ENCODE measurements at places on chromosomes 5 and 9.

DNA sequence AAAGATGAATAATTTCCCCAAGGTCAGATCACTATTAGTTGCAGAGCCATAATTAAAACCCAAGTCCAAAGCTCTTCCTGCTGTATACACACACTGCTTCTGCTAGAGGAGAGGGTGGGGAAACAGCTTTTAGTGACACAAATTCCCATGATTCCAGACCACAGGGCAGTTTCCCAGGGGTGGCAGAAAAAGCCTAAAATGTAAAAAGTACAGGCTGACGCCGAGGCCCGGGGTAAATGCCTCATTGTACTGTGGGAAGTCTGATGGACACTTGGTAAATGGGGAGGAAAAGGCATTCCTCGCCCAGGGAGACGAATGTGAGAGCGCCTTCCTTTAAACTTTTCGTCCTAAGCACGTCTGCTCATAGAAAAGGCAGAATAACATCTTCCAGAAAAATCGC lies 65.7 kb downstream of the DENND1A start:
- DNase-seq, result no peak

GRCh38 chr5:78576376-78576775 lies 72.2 kb downstream of the LHFPL2 start:
- DNase-seq, result no peak

DNA sequence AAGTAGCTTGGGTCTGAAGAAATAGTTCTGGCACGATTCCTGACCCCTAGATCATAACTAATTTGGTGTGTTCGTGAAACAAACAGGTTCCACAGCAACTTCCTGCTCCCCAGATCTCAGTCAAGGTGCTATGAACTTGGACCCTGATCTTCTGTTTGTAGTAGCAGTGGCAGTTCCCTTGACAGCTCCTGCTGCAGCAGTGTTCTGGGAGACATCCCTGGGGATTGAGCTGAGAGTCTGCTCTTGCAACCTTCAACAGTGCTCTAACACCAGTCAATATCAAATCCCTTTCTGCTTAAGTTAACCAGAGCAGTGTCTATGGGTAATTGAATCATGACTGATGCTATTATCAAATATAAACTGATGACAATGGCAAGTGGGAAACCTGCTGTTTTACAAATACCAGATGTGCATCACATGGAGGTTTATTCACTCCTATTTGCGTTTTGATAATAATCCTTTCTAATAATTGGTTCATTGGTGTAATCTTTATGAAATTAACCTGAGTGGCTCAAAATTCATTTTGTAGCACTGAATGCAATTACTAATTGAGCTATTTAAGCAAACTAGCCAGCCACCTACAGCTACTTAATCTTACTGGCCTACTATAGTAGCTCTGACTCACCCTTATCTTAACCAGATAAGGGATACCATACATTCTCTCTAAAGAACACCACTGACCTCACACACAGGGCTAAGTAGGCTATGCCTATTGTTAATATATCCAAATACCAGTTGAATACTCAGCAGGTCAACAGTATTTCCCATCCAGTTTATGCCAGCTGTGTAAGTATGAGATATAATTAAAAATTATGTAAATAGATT lies 21.9 kb downstream of the KDM4C start:
- no peak for DNase-seq

DNA sequence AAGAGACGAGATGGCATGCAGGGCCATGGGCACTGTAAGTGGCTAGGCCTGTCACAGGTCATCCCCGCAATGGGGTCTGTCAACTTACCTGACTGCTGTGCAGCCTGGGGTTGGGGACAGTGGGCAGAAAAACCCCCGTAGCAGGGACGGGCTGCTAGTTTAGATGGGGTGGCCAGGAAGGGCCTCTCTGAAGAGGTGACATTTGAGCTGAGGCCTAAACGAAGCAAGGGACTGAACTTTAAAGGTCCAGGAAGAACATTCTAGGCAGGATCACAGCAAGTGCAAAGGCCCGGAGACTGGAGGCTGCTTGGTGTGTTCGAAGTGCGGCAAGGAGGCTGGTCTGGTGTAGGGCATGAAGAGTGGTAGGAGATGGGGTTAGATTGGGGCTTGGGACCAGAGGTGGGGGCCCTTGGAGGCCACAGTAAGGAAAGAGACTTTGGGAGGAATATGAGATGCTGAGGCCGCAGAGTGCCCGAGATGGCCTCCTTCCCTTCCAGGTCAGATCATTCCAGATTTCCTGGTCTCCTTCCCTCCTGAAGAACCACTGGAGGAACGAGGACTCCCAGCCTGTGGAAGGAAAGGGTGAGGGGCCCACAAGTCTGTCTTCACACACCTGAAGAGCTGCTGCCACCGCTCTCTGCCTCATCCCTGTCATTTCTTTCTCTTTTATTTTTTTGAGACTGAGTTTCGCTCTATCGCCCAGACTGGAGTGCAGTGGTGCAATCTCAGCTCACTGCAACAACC lies 37.9 kb upstream of the SH3PXD2B start:
- no peak for DNase-seq

GRCh38 chr9:6512085-6512657 lies 99.2 kb downstream of the UHRF2 start:
- no peak for DNase-seq

DNA sequence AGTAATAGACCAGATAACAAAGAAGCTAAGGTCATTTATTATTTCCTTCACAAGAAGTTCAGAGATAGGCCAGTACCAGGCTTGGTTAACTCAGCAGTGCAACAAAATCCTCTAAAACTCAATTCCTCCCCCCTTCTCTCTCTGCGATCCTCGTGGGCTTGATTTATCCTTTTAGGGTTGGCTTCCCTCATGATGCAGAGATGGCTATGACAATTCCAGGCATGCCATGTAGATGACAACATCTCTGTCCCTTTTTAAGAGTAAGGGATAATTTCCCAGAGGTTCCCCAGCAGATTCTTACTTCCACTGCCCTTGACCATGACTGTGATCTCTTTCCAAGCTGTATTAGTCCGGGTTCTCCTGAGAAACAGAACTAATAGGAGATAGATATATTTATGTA lies 28.7 kb upstream of the DAP start:
- no peak for DNase-seq

DNA sequence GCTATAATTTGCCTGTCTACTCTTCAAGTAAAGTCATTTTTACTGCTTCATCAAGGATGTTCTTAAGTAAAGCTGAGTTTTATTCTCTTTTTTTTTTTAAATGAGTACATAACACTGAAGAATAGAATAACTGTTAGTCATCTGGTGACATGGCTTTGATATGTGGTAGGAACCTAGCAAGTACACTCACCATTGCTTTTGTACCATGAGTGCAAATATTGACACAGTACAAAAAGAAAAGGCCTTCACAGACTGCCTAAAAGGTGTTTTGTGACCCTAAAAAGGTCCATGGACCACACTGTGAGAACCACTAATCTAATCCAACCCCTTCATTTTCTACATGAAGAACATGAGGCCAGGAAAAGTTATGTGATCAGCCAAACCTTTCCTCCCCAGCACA lies 55.0 kb downstream of the ECPAS start:
- no peak for DNase-seq

- DNase-seq, result no peak
Observed at GRCh38 chr5:173963867-173964441, 25.0 kb upstream of the C5orf47 start.

DNA sequence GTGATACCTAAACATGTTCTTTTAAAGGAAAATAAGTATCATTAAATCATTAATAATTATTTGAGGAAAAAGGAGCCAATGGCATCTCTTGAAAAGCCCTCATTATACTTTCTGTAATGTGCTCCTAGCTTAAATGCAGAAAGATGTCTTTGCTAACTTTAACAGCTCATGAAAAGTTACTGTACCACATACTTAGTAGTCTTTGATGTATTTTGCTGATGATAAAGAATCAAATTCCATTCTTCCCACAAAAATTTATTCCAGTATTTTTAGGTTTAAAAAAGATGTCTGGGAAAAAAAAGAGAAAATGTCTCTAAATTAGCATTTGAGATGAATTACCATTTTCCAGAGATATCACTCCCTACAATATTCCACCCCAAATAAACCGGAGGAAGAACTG lies 112.5 kb downstream of the PPP2R2B start:
- DNase-seq, result no peak

- DNase-seq, result no peak
Observed at GRCh38 chr9:79796411-79796810, 224.6 kb downstream of the TLE4 start.

DNA sequence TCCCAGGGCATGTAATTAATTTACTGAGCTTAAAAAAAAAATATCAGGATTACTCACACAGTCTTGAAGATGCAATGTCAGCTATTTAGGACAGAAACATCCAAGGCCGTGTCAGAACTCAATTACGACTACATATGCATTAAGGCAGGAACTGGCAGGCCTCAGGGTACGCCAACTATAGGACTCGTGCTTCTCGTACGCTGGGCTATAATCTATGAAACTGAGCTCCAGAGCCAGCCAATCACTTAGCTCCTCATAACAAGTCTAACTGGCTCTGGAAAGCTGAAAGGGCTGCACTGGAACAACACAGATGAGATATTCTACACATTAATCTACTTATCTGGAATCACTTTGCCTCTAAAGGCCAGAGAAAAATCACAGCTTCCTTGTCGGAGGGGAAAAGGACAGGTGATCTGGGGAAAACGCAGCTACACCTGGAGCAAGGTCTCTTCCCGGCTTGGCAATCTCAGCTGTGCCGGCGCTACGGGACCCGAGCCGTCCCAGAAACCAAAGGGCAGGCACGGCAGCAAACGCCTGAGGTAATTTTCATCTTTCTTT lies 212.0 kb downstream of the DEPDC1B start:
- DNase-seq, result no peak

DNA sequence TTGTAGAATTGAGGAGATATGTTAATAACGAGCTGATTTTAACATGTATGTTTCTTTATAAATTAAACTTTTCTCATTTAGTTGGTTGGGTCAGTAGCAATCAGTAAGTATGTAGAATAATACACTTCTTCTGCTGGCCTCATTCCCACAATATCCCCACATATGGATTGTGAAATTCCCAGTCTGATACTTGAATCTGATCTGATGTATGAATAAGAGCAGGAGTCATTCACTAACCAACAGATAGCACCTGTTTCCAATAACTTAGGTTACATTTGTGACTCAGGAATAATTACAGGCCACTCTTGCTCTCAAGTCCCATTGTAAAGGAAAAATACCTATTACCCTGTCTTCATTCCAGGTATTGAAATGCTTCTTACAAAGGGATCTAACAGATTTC lies 23.9 kb downstream of the SLC36A1 start:
- DNase-seq, result no peak

DNA sequence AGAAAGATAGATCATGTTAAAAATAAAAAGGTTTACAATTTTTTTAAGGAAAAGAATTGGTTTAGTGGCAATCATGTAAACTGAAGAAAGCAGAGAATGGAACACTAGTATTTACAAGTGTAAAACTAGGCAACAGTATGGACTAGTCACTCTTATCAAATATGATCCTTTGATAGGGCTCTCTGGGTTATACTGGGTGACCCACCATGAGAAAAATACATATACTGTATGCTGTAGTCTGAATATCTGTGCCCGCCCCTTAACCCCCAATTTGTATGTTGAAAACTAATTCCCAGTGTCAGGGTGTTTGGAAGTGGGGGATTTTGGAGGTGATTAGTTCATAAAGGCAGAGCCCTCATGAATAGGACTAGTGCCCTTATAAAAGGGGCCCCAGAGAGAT lies 236.8 kb upstream of the TARS1 start:
- no peak for DNase-seq

DNA sequence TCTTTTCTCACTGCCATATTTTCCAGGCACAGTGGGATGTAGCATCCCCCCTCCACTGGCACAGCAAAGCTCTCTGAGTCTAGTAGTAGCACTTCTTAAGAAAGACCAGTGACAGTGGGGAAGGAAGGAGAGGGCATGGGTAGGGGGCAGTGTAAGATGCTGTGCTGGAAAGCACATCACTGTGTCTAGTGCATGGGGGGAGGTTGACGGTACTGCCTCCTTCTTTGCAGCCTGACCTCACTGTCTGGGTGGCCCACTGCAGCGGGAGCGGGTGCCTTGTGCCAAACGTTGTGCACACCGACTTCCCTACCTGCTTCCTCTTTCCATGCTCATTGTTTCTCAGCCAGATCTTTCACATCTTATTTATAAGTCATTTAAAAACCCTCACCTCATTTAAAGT lies 91.8 kb downstream of the PDE8B start:
- DNase-seq, result no peak

GRCh38 chr5:141685591-141685990 lies 3.6 kb upstream of the ARAP3 start:
- DNase-seq, result no peak

DNA sequence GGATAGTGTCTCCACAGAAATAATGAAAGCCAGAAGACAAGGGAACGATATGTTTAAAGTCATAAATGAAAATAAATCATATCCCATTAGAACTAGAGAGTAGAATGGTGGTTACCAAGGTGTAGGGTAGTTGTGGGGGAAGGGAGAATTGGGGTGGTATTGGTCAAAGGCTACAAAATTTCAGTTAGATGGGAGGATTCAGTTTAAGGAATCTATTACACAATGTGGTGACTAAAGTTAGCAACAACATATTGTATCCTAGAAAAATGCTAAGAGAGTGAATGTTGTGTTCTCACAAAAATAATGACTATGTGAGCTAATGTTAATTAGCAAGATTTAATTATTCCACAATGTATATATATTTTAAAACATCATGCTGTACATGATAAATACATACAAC lies 27.8 kb upstream of the LARP1 start:
- DNase-seq, result no peak

GRCh38 chr5:146410272-146410671 lies 36.9 kb upstream of the TCERG1 start:
- no peak for DNase-seq

GRCh38 chr9:127724012-127724411 lies 8.1 kb downstream of the TTC16 start:
- no peak for DNase-seq

GRCh38 chr9:13588151-13589033 lies 308.9 kb upstream of the MPDZ start:
- no peak for DNase-seq

DNA sequence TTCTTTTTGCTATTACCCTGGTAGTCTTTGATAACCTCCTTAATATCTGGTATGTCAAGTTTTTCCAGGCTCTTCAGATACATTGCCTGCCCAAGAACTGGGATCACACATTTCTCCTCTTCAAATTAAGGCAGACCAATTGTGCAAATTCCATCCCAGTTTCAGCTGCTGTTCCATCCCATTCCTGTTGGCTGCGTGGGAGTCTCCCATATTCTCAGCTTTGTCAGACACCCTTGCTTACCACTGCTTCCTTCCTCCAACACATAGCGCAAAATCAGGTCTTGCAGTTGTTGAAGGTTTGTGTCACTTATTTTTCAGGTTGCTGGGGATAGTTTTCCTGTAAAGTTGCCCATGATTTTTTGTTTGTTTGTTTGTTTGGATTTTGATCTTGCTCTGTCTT lies 15.2 kb downstream of the HCN1 start:
- no peak for DNase-seq

DNA sequence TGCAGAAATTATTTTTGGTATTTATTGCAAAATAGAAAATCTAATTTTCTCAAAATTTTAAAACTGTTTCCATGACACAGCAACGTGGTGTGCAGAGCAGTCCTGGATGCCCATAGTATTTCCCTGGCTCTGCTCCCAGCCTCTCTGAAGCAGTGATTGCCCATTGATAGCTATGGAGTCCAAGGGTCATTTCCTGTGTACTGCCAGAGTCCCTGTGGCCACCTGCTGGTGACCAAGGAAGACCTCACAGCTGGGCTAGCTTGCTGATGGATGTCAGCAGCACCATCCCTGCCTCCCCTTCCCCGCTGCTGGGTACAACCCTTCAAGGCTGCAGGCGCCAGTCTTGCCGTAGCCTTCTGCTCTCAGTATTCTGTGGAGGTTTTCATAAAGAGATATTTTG lies 184.1 kb downstream of the DIRAS2 start:
- peak; percentile 9 for DNase-seq
